ENCODE measurements at places on chromosomes 1 and 21. TPM values are rescaled to one million over a fixed set of nuclear protein-coding genes. Genes with fewer than 3 reads are reported as not detected.

- no peak for DNase-seq
Observed at GRCh38 chr1:173661271-173661670, 8.4 kb downstream of the ANKRD45 start.

DNA sequence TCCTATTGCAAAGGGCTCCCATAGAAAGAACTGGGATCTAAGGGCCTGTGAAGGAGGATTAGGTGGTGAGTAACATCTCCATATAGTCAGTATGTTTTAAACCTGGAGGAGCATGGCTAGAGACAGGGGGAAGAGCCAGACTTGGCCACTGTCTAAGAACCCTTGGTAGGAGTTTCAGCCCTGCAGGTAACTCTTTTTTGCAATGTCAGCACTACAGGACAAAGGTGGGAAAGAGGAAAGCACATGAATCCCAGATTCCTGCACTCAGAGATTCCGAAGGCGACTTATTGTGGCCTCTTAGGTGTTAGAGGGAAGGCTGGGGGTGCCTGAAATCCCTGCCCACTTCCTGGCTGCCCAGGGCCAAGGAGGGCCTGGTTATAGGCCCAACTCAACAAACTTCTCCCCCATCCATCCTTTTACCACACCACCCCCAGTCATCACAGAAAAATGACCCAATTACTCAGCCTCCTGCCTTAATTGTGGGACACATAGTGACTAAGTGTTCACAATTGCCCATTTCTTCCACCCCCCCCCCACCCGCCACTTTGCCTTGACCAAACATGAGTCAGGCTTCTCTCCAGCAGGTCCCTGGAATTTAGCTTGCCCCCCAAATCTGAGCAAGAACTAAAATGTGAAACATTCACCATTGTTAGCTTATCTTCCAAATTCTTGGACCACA is 1.9 kb upstream of the NTNG1 start:
- no peak for DNase-seq

- no peak for DNase-seq
Observed at GRCh38 chr1:47024141-47024801, 802 bp downstream of the CYP4X1 start.

GRCh38 chr1:215682232-215682631 is 115.1 kb downstream of the KCTD3 start:
- DNase-seq = no peak

DNA sequence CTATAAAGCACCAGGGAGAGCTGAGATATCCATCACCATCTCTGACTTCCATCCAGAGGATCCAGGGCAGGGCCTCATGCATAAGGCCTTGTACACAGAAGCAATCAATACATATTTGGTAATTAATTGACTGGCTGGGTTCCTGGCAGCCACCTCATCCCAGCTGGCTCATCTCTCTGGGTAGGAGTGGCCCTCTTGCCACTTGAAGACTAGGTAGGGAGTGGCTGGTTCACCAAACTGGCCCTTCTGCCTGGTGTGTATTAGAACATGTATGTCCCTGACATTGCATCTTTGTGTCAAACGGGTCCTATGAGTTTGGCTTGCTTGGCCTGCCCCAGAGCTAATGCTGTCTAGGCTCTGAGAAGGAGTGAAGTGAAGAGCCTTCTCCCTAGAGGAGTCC is 11.8 kb downstream of the NUAK2 start:
- no peak for DNase-seq

GRCh38 chr1:23483321-23484252 is at the start of gene ASAP3:
ASAP3 (minus strand) TSS chr1:23484179; CDS start chr1:23484133, 46 bp downstream.
- peak; percentile 42 for DNase-seq

DNA sequence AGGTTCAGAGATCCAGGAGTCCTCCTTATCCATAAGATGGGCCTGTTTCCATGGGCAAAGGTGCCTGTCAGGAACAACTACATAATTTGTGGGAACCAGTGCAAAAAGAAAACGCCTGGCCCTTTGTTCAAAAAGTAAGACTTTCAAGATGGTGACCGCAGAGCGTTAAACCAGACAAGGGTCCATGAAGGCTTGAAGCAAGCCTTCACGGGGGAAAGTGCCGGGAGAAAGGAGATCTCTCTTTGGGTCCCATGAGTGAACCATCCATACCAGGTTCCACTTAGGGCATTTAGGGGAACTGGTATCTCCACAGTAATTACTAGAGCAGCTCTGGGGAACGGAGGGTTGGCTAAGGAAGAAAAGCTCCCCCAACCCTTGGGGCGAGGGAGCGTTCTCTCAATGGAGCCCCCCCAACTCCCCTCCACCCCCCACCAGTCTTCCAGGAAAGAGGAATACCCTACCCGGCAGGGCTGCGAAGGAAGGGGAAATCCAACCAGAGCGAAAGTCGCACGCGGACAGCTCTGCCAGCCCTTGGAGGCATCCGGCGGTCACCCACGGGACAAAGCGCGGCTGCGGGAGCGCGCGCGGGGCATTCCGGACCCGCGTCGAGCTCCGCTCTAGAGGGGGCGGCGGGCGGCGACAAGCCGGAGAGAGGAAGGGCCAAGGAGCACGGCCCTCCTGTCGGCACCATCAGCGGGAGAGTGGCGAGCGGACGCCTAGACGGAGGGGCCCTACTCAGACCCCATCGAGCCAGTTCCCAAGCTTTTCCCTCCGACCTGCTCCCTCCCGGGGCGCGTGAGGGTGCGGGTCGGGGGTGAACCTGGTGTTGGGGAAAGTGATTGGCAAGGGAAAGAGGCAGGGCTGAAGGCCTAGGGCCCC is 687 bp upstream of the RASSF5 start:
- DNase-seq = no peak

GRCh38 chr1:236862615-236863211 is 67.6 kb downstream of the MTR start:
- no peak for DNase-seq

- no peak for DNase-seq
Observed at GRCh38 chr1:232334246-232334645, 295.7 kb downstream of the SIPA1L2 start.

- DNase-seq = no peak
Observed at GRCh38 chr1:14681182-14681581, 82.7 kb downstream of the KAZN start.

DNA sequence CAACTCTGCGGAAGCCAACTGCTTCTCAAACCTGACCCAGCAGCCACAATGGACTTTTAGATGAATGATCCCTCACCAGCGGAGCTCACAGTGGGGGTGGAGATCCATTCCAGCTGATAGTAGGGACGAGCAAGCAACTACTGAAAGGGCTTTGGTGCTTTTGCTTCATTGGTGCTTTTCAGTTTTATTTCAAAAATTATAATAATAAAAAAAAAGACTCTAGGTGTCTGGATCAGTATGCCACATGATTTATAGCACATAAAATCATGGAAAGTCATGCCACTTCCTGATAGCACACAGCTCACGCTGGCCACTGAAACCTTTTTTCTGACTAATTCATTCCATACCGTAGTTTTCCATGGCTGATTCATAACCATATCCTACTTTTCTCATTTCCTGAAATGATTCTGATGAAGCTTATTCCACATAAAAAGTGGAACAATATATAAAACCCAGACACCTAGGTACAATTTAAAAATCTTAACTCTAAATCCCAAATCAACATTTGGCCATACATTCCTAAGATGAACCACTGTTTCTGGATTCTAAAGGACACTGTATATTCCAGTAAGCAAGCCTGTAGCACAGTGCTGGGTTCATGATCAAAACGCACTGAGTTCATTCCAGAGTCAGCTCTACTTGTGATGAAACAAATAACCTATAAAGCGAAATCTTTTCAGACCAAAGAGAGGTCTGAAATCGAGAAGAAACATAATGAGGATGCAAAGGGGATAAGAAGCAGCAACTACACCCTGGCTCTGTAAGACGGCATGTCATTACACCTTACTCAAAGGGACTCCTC is 41.3 kb upstream of the KCNE1 start:
- peak; percentile 43 for DNase-seq

DNA sequence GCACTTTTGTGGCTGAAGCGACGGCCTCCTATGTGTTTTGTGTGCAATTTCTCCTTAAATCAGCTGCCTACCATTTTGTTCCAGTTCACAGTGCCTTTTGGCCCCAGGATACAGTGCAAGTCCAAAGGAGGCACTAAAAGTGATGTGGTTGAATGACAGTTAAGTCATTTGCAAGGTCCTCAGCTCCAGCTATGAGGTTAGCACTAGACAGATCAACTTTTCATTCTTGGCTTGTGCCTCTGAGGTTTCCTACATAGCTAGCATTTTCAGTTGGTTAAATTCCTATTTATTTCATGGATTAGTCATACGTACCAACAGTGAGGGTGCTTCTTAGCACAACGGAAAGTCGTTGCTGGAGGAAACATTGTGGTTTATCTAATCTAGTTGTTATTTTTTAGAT is 59.3 kb upstream of the NTPCR start:
- DNase-seq = peak; percentile 62

DNA sequence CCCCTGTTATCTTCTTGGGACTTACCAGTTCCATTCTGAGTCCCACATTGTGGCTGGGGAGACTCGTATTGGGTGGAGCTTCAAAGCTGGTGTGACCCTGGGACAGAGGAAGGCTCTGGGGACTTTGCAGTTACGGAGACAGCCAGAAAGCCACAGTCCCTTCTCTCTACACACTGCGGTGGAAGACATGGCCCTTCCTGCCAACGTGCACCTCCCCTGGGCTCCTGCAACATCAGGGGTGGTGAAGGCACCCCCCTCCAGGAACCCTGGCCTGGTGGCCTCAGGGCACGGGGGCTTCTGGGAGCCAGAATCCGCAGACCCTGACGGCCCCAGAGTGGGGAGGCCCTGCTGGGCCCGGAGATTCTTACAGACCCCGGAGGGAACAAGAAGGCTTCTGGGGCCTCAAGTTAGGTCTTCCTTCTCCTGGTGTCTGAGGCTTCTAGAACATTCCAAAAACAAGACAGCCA is 113.0 kb downstream of the SIK1 start:
- DNase-seq = no peak

GRCh38 chr1:29833581-29833980 is 597.3 kb downstream of the PTPRU start:
- DNase-seq = no peak

- DNase-seq = no peak
Observed at GRCh38 chr1:84550826-84551225, 23.4 kb downstream of the CTBS start.

DNA sequence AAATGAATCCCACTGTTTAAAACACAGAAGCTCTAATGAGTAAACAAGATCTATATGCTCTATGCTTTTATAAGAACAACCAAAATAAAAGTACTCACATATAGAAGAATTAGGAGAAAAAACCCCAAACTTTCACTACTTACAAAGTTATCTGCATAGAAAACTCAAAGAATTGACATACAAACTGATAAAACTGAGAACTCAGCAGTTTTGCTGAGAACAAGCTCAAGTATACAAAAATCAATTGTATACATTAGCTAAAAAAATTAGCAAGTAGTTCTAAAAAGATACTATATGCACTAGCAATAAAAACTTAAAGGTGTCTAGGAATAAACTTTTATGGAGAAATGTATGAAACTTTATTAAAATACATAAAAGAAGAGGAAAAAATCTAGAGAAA is 186.2 kb upstream of the KAZN start:
- DNase-seq = no peak

DNA sequence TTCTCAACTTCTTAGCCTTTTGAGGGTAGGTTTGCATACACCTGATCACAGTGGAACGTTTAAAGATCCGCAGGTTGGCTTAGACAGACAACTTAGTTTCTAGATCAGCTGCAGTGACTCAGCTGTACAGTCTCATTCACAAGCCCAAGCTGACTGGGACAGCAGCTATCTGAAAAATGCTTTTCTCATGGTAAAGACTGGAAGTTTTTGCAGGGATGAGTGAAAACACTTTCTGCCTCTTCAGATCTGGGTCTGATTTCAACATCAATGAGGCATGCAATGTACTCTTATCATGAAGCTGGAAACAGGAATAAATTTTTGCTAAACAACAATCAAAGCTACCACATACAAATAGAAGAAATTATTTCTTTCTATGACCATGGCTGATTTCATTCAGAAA is 61.1 kb upstream of the PTBP2 start:
- no peak for DNase-seq

GRCh38 chr21:35448876-35449599 is 399.9 kb upstream of the RUNX1 start:
- no peak for DNase-seq

- no peak for DNase-seq
Observed at GRCh38 chr1:162892906-162893611, 32.1 kb upstream of the CCDC190 start.

DNA sequence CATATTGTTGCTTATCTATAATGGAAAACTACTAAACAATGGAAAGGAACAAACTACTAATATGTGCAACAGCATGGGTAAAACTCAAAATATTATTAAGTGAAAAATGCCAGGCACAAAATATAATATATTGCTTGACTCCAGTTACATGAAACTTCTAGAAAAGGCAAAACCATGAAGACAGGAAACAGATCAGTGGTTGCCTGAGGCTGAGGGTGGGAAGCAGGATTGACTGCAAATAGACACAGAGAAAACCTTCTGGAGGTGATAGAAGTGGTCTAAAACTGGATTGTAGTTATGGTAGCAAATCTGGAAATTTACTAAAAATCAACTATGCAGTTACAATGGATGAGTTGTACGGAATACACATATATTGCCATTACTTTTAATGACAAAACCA is 29.5 kb upstream of the SLC44A3 start:
- DNase-seq = no peak

Gene TRAPPC3
- 134 TPM for total RNA-seq

Gene CDC20
- 257 TPM for total RNA-seq

Gene C1orf87
- not detected for total RNA-seq

Gene BEND5
- not detected for total RNA-seq

Gene KIAA0040
- total RNA-seq = 4.0 TPM

Gene SH2D5
- total RNA-seq = 5.3 TPM

Gene CDK18
- total RNA-seq = not detected

Gene S100A5
- not detected for total RNA-seq

Gene ZBTB40
- total RNA-seq = 10.6 TPM

Gene NEXN
- 36.0 TPM for total RNA-seq

Gene PSMA5
- 104 TPM for total RNA-seq

Gene MROH9
- not detected for total RNA-seq

Gene FLG
- 0.06 TPM for total RNA-seq

Gene S100B
- total RNA-seq = not detected

Gene NPPA
- total RNA-seq = not detected

Gene NENF
- 119 TPM for total RNA-seq

Gene MPZ
- total RNA-seq = not detected
